Occipital lobe (tissue), 3 donors: ENCODE measurements at places on chromosomes 13 and 19.

DNA sequence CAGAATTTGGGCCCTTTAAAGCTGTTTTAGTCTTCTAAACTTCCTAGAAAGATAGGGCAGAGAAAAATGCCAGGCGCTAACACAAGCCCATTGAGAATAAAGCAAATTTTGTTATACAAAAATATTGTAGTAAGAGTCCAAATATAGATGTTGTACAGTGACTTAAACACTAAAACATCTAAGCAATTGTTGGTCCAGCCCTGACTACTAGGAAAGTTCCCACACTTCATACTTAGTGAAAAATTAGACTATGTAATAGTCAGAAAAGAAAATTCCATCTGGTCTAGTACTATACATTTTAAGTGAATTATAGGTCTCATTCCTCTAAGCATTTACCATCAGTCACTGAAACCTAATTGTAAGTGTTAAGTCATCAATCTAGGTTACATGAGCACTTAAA lies 1518.3 kb upstream of the SLC10A2 start:
- DNase-seq, result no peak

DNA sequence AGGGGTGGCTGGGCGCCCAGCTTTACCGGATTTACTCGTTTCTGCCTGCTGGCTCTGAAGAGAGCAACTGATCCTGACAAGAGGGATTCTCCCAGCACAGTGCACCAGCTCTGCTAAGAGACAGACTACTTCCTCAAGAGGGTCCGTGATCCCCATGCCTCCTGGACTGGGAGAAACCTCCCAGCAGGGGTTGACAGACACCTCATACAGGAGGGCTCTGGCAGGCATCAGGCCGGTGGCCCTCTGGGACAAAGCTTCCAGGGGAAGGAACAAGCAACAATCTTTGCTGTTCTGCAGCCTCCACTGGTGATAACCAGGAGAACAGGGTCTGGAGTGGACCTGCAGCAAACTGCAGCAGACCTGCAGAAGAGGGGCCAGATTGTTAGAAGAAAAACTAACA lies 1192.5 kb upstream of the PRR20A start:
- DNase-seq, result no peak

- DNase-seq, result no peak
Observed at GRCh38 chr13:107276936-107277335, 709.0 kb upstream of the ARGLU1 start.

- no peak for DNase-seq
Observed at GRCh38 chr13:99663908-99664307, 162.6 kb downstream of the TM9SF2 start.

DNA sequence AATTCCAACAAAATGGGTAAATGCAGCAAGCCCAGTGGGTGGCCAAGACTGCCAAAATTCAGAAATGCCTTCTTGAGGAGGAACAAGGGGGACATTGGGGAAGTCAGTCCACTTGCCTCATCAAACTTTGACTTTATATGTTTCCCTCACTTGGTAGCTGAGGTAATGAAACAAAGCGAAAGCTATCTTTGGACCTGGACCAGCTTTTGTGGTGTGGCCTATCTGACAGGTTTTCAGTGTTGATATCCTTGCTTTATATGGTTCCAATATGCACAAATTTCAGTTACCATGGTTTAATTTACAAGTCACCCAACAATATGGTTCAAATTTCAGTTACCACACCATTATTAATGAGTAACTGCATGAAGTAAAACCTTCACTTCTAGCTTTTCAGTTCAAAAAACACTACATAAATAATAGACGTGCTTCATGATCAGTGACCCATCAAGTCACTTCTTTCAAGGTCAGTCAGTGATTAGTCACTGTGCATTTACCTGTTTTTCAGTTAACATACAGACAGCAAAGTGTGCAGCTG lies 17.7 kb upstream of the POU4F1 start:
- no peak for DNase-seq

DNA sequence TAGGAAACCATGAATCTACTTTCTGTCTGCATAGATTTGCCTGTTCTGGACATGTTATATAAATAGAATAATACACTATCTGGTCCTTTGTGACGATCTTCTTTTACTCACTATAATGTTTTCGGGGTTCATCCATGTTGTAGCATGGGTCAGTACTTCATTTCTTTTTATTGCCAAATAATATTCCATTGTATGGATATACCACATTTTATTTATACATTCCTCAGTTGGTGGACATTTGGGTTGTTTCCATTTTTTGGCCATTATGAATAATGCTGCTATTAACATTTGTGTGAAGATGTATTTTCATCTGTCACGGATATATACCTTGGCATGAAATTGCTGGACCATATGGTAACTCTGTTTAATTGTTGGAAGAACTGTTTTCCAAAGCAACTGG lies 6.8 kb downstream of the BIVM start:
- no peak for DNase-seq

DNA sequence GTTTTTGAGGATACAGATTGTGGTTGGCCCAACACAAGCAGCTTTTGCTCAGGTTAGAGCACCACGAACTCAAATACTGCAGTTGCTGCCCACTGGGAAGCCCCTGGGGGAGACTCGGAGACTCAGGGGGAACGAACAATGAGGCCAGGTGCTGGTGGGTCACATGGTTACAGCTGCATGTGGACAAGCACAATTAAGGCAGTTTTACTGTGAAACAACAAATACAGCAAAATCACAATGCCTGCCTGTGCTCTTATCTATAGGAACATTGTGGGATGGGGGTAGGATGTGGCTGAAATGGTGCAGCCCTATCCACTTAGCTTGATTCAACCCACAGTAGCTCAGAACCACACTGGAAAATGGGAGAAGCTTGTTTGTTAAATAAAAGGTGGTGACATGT lies 119.7 kb upstream of the SPATA13 start:
- DNase-seq, result no peak

DNA sequence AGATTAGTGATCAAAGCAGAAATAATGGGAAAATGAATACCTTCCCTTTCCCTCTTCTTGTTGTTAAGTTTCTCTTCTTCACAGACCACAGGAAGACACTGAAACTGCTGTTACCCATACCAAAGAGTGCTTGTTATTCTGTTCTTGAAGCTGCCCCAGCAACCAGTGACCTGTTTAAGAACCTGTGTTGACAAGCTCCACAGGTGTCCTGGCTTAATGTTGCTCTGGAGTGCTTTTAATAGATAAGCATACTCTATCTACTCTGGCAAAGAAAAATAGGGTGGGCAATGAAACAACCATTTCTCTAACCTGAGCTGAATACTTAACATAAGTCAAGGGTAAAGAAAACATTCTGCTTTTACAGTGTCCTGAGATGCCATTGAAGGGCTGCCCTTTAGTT lies 506.7 kb upstream of the GPC6 start:
- DNase-seq, result no peak

DNA sequence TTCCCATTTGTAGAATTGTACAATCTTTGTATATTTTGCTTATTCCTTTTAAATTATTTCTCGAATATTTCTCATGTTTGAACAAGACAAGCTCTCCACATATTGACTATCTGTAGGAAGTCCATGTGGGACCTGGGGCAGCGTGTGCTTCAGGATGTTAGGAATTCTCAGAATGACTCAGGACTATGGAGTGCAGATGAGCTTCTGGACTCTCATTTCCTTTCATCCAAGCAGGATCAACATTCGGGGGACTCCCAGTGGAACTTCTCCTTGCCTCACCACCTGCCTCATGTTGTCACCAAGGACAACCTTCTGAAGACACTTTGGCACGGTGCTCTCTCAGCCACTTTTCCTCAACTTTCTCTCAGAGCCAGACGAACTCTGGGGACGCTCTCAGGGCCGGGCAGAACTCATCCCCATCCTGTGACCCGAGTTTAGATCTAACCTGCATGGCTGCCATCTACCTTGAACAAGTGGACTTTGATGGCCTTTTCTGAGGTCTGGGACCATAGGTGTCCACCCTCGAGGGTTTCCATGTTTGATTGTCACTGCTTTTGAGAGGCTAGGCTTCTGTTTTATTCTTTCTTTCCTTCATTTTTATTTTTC lies 441.7 kb downstream of the IRS2 start:
- DNase-seq, result no peak
